Activated naive CD8-positive, alpha-beta T cell treated with anti-CD3 and anti-CD28 coated beads, Interleukin-2, amount 10 ng/mL, durations not matched to agents 7 days and 5 days (primary cell): ENCODE measurements at places on chromosomes 5 and 9. TPM values are rescaled to one million over a fixed set of nuclear protein-coding genes. Genes with fewer than 3 reads are reported as not detected.

The PMPCA gene
- 65.6 TPM for total RNA-seq

- no peak for DNase-seq
These were observed 286.3 kb downstream of the NNT start for GRCh38 chr5:43889233-43889632.

- DNase-seq = no peak
These were observed 36.3 kb downstream of the CXXC5 start for GRCh38 chr5:139684350-139684880.

GRCh38 chr5:140571105-140571504 lies 6.5 kb downstream of the SLC35A4 start:
- DNase-seq = no peak
